ENCODE measurements at places on chromosomes 1 and 21. TPM values are rescaled to one million over a fixed set of nuclear protein-coding genes. Genes with fewer than 3 reads are reported as not detected.

Gene CASQ2
- not detected for total RNA-seq

Gene ZFP69B
- total RNA-seq: 3.0 TPM

Gene OR10R2
- total RNA-seq: not detected

Gene ADORA3
- total RNA-seq: 0.06 TPM

Gene SLC6A9
- total RNA-seq: 5.3 TPM

Gene COL16A1
- 59.5 TPM for total RNA-seq

Gene CXADR
- total RNA-seq: 1.3 TPM

Gene LCE2C
- not detected for total RNA-seq

Gene CELF3
- not detected for total RNA-seq

Gene RNF187
- total RNA-seq: 81.1 TPM

Gene FNBP1L
- total RNA-seq: 7.7 TPM
